ENCODE measurements at places on chromosomes 7 and 10.
A peak's percentile ranks its signal among the peaks of the same experiment; 100 is the strongest.

DNA sequence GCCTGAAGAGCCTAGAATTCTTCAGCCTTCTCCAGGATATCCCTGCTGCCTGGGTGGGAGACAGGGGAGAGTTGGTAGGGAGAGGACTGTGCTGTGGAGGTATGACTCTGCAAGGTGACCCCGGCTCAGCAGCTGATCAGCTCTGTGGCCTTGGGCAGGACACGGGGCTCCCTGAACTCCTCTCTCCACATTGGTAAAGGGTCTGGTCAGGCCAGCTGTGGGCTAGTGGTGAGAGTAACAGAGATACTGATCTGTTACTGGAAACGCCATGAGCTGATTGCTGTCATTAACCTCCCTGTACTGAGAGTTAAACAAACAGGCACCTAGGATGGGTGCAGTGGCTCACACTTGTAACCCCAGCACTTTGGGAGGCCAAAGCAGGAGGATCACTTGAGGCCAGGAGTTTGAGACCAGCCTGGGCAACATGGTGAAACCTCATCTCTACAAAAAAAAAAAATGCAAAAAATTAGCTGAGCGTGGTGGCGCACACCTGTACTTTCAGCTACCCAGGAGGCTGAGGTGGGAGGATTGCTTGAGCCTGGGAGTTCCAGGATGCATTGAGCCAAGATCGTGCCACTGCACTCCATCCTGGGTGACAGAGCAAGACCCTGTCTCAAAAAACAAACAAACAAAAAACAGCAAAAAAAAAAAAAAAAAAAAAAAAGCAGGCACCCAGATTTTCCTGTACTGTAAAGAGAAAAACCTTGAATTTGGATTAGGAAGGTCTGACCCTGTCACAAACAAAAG lies 151.5 kb downstream of the CUX1 start:
- DNase-seq, result no peak

DNA sequence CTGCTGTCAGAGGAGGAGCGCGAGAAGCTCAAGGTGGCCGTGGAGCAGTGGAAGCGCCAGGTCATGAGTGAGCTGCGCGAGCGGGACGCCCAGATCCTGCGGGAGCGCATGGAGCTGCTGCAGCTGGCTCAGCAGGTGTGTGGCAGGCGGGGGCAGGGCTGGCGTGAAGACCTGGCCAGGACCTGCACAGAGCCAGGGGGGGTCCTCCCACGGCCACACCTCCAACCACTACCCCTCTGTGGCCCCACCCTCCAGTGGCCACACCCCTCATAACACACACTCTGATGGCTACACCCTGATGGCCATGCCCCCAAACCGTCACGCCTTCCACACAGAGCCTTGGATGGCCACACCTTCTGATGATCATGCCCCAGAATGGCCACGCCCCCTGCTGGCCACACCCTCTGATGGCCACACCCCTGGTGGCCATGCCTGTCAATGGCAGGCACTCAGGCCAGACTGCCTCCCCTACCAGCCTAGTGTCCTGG lies 23.4 kb upstream of the DPYSL4 start:
- DNase-seq, result no peak

GRCh38 chr10:130109796-130110245 lies 809 bp downstream of the C10orf143 start:
- DNase-seq, result peak; percentile 34

DNA sequence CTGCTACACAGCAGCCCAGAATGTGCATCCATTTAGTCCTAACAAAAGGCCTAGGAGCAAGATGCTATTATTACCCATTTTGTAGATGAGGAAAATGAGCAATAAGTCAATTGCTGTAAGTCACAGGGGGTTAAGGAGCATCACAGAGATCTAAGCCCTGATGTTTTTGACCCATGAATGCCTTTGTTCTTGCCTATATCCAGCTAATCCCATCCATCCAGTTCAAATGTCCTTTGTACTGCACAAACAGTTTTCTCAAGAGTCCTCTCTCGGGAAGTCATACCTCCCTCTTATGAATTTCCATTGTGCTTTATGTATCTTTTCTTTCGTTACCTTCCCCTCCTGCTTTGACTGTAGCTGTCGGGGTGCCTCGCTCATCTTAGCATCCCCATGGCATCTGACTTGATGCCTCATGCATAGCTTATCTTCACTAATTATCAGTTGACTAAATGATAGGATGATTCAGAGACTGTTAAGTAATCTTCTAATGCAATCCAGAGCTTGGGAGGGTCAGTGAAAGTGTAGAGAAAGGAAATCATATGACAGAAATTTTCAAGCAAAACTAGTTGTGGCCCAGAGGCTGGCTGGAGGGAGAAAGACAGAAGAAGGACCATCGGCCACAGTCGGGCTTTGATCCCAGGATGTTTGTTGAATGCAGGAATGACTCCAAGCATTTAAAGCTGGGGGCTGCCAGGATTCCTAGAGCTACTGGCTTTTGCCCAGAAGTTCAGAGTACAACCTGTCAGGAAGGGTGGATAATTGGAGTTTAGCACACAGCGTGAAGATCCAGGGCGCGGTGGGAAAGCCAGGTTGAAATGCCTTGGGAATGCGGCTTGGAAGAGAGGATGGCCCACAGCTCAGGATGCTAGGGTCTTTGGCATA lies 23.5 kb downstream of the BLVRA start:
- no peak for DNase-seq

DNA sequence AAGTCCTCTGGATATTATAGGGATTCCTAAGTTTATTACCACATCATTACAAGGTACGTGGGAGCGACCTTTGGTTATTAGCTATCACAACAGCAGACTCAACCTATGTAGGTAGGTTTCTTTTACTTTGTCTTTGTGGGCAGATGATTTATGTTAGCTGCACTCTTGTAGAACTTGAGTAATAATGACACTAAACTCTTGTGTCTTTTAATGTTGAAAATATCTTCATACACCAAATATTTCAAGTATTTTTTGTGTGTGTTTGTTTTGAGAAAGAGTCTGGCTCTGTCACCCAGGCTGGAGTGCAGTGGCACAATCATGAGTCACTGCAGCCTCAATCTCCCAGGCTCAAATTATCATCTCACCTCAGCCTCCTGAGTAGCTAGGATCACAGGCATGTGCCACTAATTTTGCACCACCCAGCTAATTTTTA lies 19.2 kb upstream of the SUPV3L1 start:
- no peak for DNase-seq

DNA sequence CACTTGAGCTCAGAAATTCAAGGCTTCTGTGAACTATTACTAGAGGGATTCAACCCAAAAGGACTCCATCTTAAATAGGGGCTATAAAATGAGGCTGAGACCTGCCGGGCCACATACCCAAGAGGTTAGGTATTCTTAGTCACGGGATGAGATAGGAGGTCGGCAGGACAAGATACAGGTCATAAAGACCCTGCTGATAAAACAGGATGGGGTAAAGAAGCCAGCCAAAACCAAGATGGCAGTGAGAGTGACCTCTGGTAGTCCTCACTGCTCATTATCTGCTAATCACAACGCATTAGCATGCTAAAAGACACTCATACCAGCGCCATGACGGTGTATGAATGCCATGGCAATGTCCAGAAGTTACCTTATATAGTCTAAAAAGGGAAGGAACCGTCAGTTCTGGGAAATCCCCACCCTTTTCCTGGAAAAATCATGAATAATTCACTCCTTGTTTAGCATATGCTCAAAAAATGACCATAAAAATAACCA lies 101.2 kb upstream of the TRIM24 start:
- no peak for DNase-seq
